GM06990 (cell line): ENCODE measurements at places on chromosomes 1 and 21.

DNA sequence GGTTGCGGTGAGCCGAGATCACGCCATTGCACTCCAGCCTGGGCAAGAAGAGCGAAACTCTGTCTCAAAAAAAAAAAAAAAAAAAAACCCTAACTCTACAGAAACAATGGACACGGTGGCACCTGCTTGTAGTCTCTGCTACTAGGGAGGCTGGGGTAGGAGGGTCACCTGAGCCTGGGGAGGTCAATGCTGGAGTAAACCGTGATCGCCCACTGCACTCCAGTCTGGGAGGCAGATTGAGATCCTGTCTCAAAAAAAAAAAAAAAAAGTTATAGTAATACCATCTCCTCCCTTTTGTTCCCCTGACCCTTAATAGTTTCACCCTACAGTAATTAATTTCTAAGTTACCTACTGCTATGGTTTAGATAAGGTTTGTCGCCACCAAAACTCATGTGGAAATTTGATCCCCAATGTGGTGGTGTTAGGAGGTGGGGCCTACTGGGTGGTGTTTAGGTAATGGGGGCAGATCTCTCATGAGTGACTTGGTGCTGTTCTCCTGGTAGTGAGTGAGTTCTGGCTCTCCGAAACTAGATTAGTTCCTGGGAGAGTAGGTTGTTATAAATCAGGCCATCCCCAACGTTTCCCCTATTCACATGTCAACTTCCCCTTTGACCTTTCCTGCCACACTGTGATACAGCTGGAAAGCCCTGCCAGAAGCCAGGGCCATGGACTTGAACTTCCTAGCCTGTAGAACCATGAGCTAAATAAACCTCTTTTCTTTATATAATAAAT lies 9.8 kb downstream of the FBXO42 start:
- DNase-seq: no peak

DNA sequence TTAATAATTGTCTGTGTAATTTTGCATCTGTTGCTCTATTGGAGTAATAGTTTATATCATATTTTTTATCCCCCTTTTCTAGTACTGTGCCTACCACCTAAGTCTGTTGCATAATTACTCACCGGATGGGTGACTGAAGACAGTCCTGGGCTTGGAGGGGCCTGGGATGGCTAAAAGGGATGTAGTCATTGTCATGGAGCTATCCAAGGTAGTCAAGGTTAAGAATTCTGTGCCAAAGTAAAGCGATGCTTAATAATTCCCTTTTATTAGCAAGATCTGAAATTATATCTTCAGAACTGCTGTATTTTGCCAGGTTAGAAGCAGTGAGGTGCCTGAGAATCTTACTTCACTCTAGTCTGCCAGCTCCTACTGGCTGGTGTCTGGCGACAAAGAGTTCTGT lies 61.6 kb downstream of the KDM1A start:
- no peak for DNase-seq

GRCh38 chr21:14688412-14688811 lies 142.3 kb upstream of the SAMSN1 start:
- DNase-seq: no peak

DNA sequence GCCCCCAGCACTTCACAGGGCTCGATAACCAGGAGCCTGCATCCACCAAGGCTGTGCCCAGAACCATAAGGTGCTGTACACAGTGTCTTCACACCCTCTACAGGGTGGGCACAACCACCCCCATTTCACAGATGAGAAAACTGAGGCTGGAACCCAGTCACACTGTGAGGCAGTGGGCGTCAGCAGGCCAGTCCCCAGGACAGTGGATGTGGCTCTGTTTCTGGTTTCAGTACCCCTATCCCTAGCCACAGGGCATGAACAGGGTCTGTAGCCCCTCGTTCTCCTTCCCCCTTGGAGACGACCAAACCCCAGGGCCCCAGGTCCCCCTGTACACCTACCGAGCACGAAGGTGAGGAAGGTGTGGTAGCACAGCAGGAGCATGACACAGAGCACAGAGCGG lies 27.6 kb downstream of the TTC39A start:
- DNase-seq: no peak

DNA sequence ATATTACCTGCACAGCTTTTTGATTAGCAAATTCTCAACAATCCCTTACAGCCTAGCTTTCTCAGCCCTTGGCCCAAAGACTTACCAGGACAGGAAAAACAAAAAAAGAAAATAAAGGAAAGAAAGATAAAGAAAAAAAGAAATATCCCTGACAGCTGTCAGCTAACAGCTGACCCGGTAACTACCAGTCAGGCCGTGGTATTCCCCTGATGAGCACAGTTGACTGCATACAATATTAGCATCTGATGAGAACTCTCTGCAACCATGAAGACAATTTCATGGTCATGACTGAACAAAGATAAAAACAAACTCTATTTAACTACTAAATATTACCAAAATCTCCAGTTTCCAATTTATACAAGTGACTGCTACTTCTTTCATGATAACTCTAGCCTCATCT lies 798.8 kb downstream of the PLA2G4A start:
- no peak for DNase-seq

DNA sequence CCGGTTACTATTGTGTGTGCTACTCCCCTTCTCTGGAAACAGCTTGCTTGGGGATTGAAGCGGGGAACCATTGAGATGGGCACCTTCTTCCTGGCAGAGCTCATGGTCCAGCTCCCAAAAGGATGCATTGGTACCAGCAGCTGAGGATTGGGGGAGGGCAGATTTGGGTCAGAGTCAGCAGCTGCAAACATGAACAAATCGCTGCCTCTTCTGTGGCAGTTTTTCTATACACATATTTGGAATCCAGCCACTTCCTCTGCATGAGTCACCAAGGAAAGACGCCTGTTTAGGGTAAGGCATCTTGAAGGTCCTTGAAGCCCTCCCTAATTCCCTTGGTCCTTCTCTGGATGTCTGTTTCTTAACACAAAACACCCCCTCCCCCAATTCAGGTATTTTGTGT lies 104.7 kb downstream of the DAB1 start:
- DNase-seq: no peak

- no peak for DNase-seq
Measured at GRCh38 chr1:228918335-228918734, 183.1 kb downstream of the RHOU start.

- DNase-seq: no peak
Measured at GRCh38 chr1:202286622-202287097, 55.1 kb downstream of the UBE2T start.

- no peak for DNase-seq
Measured at GRCh38 chr1:232940262-232940661, 10.1 kb upstream of the NTPCR start.

GRCh38 chr1:233662575-233663304 lies 48.8 kb downstream of the KCNK1 start:
- DNase-seq: no peak

- DNase-seq: no peak
Measured at GRCh38 chr1:20191266-20191825, 5.0 kb upstream of the PLA2G2C start.

- no peak for DNase-seq
Measured at GRCh38 chr1:204709960-204710912, 24.7 kb upstream of the LRRN2 start.

- no peak for DNase-seq
Measured at GRCh38 chr21:43842742-43843141, 22.3 kb upstream of the AGPAT3 start.

- DNase-seq: no peak
Measured at GRCh38 chr1:32651461-32652073, 559 bp downstream of the RBBP4 start.

- no peak for DNase-seq
Measured at GRCh38 chr1:93576346-93576745, 105.3 kb downstream of the BCAR3 start.
